Neural crest cell (in vitro differentiated cells): ENCODE measurements at places on chromosomes 4 and X. TPM values are rescaled to one million over a fixed set of nuclear protein-coding genes. Genes with fewer than 3 reads are reported as not detected.

SLAIN2 gene
- total RNA-seq = 47.6 and 49.4 TPM in 2 replicates

KDR gene
- 0.12 TPM in 1 of 2 replicates, not detected in the other for total RNA-seq

GRCh38 chrX:118249146-118249545 is 96.8 kb upstream of the WDR44 start:
- DNase-seq = no peak

GRCh38 chr4:102403116-102403515 is 57.8 kb upstream of the SLC39A8 start:
- DNase-seq = no peak

GRCh38 chr4:138992676-138993075 is 22.9 kb upstream of the NOCT start:
- no peak for DNase-seq

- DNase-seq = no peak
Measured at GRCh38 chrX:35098419-35098818, 155.8 kb downstream of the FAM47B start.

DNA sequence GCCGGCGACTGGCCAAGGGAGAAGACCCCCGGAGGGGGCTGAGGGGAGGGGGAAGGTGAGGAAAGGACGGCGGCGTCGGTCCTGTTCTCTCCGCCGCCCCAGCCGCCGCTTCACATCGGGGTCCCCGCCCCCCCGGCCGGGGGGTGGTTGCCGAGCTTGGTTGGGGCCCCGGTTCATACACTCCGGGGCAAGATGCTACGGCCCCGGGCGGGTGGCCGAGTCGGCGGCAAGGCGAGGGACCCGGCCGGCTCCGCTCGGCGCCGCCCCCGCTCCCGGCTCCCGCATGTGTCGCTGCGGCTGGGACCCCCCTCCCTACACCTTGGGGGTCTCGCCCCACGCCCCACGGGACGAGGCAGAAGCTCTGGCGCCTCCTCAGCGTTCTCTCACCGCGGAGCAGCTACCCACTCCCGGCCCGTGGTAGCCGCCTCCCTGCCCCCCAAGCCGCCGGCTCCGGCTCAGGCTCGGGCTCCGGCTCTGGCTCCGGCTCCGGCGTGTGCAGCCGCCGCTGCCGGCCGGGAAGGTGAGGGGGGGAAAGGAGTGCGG is 461 bp downstream of the FBXW7 start:
- no peak for DNase-seq

DNA sequence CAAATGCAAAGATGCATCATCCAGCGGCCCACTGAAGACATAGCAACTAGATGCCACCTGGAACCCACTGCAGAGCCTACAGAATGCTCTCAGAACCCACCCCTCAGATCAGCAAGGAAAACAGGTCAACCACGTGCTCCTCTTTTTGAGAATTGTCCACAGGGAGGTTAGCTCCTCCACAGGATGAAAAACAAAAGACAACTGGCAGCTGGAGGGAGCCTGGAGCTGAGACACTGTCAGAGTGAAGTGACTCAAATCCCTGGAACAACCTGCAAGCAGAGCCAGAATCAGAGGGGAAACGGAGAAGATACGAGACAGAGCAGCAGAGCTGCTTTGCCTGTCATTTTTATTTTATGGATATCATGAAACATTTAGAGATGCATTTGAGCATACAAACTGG is 277.6 kb downstream of the GASK1B start:
- no peak for DNase-seq

NIPAL1 gene
- total RNA-seq = 0.41 and 0.68 TPM in 2 replicates

TMEM47 gene
- 42.0 and 45.4 TPM in 2 replicates for total RNA-seq
